ENCODE measurements at places on chromosomes 2 and 18. TPM values are rescaled to one million over a fixed set of nuclear protein-coding genes. Genes with fewer than 3 reads are reported as not detected.

KLHL29 gene
- 8.7 TPM for total RNA-seq

FAP gene
- total RNA-seq = 57.7 TPM

TANC1 gene
- total RNA-seq = 47.5 TPM

GPR45 gene
- not detected for total RNA-seq
